ENCODE measurements at places on chromosomes 4 and X. TPM values are rescaled to one million over a fixed set of nuclear protein-coding genes. Genes with fewer than 3 reads are reported as not detected.

The IL2RG gene
- 1.8 TPM for total RNA-seq

- peak; percentile 70 for DNase-seq
These were observed 97.0 kb downstream of the AFAP1 start for GRCh38 chr4:7842384-7843279.

GRCh38 chr4:182242787-182243186, 415 bp upstream of the TENM3 start:
- no peak for DNase-seq

The HDX gene
- total RNA-seq = 5.2 TPM

The ACE2 gene
- total RNA-seq = 14.3 TPM

- peak; percentile 69 for DNase-seq
These were observed at the start of gene VEGFC for GRCh38 chr4:176792326-176793059. Gene VEGFC, minus strand, starts transcription at chr4:176792922. Its CDS starts 611 bp downstream, at chr4:176792311.

The SPATA4 gene
- not detected for total RNA-seq

GRCh38 chr4:36747277-36748129, 466.1 kb downstream of the DTHD1 start:
- no peak for DNase-seq

GRCh38 chr4:26386386-26386785, 65.6 kb downstream of the RBPJ start:
- DNase-seq = no peak

DNA sequence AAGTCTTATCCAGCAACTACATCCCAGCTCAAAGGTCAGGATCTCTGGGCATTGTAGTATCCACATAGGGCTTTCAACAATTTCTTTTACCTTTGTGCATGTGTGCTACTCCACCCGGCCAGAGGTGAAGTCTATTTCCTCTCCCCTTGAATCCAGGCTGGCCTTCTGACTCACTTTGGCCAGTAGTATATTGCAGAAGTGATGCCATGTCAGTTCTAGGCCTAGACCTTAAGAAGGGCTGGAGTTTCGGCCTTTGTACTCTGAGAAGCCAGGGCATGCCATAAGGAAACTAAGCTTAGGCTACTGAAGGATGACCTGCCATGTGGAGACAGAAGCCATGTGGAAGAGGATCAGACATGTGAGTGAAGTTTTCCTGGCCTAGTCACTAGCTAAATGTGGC, 191.2 kb upstream of the ATP6AP2 start:
- DNase-seq = no peak

- DNase-seq = peak; percentile 7
These were observed 100.4 kb downstream of the HMX1 start for GRCh38 chr4:8771258-8771590.

GRCh38 chr4:56468097-56468422, 643 bp downstream of the SRP72 start:
- no peak for DNase-seq

DNA sequence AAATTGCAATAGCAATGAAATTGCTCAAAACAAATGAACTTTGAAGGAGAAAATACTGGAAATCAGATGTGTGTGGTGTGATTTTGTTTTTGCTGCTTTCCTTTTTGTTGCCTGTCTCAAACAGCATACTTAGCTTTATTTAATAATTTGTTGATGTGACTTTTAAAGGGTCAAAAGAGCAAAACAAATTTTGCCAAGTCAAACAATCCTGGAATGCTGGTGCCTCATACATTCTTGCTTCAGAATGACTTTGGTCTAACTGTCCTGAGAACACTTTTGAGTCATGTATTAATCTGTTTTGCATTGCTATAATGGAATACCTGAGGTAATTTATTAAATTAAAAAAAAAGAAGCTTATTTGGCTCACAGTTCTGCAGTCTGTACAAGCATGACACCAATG, 3.4 kb downstream of the PF4V1 start:
- DNase-seq = no peak

GRCh38 chrX:140672840-140673731, 36.5 kb upstream of the LINC00632 start:
- DNase-seq = no peak

- peak; percentile 39 for DNase-seq
These were observed 93.4 kb downstream of the NHSL2 start for GRCh38 chrX:72003811-72004750.

DNA sequence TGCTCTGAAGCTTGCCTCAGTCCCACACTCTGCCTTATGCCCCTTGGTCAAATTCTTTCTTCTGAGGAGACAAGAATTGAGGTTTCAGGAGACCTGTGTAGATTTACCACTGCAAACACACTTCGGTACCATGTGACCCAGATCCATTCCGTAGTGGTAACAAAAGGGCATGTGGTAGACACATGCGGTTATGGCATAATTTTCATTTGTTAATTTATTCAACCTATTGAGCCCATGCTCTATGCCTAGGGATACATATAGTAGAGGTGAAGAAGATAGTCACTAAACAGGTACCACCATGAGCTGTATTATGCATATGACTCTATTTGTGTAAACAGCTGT, 190.9 kb downstream of the NDST4 start:
- no peak for DNase-seq

- DNase-seq = no peak
These were observed 30.4 kb upstream of the APELA start for GRCh38 chr4:164846566-164846965.

The DCAF4L1 gene
- total RNA-seq = 0.37 TPM

The NMU gene
- not detected for total RNA-seq

The GPR78 gene
- not detected for total RNA-seq

GRCh38 chr4:40544221-40544620, 85.4 kb downstream of the RBM47 start:
- DNase-seq = no peak

- DNase-seq = no peak
These were observed 870.7 kb upstream of the INTU start for GRCh38 chr4:126761947-126762662.

The MAB21L2 gene
- 9.6 TPM for total RNA-seq

- DNase-seq = no peak
These were observed 60.8 kb downstream of the REPS2 start for GRCh38 chrX:17007134-17007768.

The HOPX gene
- total RNA-seq = 17.1 TPM

DNA sequence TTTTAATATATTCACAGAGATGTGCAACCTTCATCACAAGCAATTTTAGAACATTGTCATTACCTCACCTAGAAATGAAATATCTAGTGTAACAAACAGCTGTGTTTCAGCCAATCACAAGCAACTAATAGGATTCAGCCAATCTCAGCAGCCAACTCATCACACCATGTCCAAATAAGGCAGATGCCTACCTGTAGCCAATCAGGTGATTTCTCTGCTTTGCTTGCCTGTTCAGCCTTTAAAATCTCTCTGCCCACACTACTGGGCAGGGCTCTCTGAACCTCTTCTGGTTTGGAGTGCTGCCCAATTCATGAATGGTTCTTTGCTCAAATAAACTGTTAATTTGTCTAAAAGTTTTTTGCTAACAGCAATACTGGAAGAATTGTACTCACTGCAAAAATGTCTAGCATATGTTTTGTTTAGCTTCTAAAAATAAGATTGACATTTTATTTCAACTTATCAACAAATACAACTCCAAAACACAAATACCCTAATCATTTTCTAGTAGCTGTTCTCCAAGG, 52.4 kb upstream of the IGFBP7 start:
- no peak for DNase-seq

GRCh38 chrX:104085919-104086318, 9.9 kb upstream of the TMSB15C start:
- no peak for DNase-seq

DNA sequence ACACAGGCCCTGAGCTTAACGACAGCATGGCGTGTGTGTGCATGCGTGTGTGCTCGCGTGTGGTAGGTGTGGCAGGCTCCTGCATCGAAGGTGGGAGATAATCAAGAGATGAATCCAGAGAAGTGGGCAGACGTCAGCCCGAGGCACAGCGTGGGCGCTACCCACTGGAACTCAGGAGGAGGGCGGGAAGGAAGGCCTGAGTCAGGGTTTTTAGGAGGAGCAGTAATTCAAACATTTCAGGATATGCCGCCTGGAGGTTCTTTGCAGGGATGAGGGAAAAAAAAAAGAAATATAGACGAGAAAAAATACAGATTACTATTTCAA, 66.3 kb upstream of the STX18 start:
- DNase-seq = no peak

DNA sequence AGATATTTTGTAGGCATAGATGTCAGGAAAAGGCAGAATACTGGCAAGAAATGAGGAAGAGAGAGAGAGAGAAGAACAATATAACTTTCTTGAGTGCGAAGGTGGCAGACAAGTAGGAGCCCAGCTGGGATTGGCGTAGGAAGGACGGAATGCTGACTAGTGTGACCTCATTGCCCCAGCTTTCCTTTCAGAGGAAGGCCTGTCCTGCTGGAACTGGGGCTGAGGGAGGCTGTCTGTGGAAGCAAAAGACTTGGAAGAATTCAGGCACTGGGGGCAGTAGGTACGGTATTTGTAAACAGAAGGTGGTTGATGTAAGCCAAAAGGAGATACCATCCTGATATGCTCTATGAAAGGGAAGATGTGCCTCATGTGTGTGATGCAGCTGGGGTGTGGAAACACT, 818.4 kb downstream of the ADGRL3 start:
- no peak for DNase-seq

The WDR45 gene
- 61.1 TPM for total RNA-seq

GRCh38 chr4:6332042-6332668, 62.5 kb downstream of the WFS1 start:
- no peak for DNase-seq

- no peak for DNase-seq
These were observed 582.4 kb downstream of the FAM133A start for GRCh38 chrX:94256396-94256795.

The USP46 gene
- 40.7 TPM for total RNA-seq

DNA sequence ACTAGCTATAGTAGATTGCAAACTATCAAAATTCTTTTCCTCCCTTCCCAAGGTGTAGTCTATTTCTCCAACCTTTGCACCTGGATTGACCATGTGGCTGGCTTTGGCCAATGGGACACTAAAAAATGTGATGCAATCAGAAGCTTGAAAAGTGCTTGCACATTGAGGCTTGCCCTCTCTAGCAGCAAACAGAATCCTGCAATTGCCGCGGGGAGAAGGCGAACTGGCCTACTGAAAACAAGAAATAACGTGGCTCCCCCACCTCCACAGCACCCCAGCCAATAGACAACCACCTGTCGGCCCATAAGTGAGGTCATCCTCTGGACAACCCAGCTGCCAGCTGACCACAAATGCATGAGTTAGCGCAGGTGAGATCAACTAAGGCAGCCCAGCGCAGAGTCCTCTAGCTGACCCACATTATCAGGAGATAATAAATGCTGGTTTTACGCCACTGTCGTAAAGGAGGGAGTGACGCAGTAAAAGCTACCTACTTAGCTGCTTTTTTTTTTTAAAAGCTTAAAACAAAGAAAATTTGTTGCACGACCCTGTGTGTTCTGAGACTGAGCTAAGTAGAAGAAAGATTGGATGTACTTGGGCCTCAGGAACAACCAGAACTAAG, 95.2 kb downstream of the GK start:
- DNase-seq = no peak

- no peak for DNase-seq
These were observed 48.8 kb downstream of the FAM13A start for GRCh38 chr4:89008166-89008565.

DNA sequence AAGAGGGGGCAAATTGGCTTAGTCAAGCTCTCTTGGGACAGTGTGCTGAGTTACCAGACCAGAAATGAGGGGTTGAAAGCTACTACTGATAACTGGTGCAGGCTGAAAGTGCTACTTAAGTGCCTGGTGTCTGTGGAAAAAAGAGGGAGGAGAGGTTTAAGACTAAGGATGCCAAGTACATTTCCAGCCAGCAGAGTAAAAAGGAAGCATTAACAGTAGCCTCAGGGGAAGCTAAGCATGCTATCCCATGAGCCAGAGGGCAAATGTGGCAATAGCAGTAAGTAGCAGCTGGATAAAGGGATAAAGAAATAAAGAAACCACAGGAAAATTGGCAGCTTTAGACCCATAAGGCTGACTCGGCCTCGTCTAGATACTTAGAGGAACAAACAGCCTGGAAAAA, 196.3 kb upstream of the MAB21L2 start:
- no peak for DNase-seq

Data from left cardiac atrium (tissue), 4 donors.